ENCODE measurements at places on chromosomes 2 and 18.
A peak's percentile ranks its signal among the peaks of the same experiment; 100 is the strongest.

DNA sequence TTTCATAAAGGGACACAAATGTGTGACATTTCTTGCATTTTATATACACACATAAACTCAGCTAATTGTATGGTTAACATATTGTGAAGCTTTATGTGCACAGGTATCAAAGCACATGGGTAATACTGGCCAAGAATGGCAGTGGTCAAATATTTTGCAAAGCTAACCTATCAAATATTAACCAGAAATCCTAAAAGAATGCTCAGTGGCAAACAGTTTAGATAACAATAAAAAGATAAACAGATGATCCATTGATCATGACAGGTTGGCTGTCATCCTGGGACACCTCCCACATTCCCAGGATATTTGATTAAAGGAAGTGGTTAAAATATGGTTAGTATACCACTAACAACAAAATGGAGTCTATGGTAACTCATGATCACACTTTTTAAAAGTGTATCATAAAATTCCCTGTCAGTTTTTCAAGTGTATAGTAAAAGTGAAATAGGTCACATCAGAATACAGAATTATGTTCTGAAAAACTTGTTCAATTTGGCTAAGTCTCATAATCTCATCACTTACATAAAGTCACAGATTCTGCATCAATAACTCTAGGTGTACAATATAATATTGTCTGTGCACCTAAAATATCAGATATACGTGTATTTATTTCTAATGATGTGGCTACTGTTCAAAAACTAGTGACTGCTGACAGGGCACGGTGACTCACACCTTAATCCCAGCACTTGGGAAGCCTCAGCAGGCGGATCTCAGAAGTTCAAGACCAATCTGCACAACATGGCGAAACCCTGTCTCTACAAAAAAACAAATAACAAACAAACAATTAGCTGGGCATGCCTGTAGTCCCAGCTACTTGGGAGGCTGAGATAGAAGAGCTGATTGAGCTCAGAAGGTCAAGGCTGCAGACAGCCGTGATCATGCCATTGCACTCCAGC, 48.9 kb downstream of the CDH2 start:
- peak; percentile 77 for DNase-seq

- peak; percentile 94 for DNase-seq
Measured at GRCh38 chr2:16745466-16745865, 79.8 kb upstream of the CYRIA start.

- DNase-seq: no peak
Measured at GRCh38 chr2:152582081-152582480, 135.2 kb downstream of the PRPF40A start.

DNA sequence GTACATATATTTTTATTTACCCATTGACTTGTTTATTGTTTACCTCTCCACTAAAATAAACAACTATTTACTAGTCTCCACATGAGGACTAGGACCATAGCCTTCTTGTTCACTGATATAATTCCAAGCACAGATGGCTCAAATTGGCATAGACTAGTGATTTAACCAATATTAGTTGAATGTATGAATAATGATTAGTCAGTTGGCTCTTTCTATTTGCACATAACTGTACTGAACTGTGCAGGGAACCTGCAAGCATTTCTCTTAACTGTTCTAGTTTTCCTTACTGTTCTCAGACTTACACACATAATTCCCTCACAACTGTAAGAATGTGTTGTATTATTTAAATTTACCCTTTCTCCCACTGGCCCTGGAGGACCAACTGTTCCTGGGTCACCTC, 91.9 kb downstream of the COL3A1 start:
- no peak for DNase-seq

- DNase-seq: peak; percentile 23
Measured at GRCh38 chr2:226524381-226524843, 275.2 kb downstream of the IRS1 start.

GRCh38 chr2:180655393-180655792, 325.0 kb upstream of the UBE2E3 start:
- peak; percentile 76 for DNase-seq

DNA sequence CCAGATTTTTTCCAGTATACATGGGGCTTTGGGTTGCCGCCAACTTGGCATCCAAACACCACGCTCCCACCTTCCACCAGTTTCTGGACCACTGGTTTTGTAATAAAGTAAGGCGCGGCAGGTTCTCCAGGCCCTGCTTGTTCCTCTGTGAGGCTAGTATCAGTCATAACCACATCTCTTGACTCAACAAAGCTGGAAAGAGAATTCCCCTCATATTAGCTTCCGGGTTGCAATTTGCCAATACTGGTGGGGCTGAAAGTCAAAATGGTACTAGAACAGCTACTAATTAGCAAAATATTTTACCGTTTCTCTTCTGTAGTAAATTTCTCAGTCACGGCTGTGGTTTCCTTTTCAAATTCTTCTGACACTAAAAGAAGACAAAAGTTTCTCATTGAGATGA, 25.0 kb downstream of the TTN start:
- DNase-seq: peak; percentile 5
